ENCODE measurements at places on chromosomes 3 and 15.

GRCh38 chr3:121443456-121443855 lies 102.3 kb downstream of the POLQ start:
- DNase-seq: no peak

- no peak for DNase-seq
Measured at GRCh38 chr3:58051196-58051595, 43.0 kb downstream of the FLNB start.

- no peak for DNase-seq
Measured at GRCh38 chr15:74653426-74654102, 37.9 kb downstream of the CLK3 start.

GRCh38 chr3:143830063-143830462 lies 18.2 kb downstream of the SLC9A9 start:
- DNase-seq: no peak

DNA sequence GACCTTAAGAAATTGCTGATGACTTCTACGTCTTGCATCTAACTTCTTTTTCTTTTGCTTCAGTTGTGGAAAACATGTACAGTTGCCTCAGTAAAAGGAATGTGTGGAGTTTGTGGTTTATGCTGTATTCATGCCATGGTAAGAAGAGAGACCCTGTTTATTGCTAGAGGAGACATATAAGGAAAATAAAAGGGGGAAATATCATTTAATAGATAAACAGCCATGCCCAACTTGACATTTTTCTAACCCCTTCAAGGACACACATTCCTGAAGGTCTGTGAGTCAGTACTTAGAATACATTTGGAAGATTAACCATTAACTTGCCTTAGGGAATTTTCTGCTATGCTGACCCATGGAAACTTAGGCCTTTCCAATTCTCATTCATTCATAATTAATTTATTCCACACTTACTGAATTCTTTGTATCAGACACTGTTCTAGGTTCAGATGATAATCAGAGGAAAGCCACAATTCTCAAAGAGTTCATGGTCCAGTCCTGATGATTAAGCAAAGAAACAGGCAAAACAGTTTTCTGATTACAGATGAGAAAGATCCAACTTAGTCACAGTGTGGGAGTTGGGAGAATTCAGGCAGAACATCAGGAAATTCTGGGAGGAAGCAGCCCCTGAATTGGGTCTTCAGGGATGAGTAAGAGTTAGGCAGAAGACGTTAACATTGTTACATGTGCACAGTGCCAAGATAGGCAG lies 329.8 kb upstream of the RASGRP1 start:
- no peak for DNase-seq

DNA sequence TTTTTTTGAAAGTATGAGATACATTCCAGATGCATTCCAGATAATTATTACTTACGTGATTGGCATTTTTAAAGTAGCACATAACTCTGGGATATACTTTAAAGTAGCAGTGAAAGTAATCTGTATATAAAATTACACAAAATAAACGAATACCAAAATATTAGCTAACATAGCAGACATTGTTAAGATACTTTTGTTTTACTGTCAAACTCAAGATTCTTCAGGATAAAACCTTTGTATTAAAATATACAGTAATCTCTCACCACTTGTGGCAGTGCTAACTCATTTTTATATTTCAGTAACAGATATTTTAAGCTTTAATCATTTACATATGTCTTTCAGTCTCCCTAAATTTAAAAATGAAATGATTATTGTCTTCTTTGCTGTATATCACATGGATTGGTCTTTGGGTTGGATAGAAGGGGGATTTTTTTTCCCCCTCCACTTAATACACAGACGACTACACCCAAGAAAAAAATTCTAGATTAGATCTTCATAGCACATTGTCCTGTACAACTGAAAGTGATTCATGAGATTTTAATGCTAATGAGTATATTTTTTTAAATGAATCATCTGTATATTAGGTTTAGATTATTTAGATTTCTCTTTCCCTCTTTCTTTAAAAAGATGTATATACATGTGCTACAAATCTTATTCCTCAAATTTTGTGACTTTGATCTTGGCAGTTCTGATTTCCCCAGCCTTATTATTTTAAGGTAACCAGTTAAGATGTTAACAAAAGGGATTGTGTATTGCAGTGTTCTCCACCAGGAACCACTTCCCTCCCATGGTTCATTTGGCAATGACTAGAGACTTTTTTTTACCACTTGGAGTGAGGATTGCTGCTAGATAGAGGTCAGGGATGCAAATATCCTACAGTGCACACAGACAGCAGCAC lies 24.5 kb upstream of the EBLN2 start:
- no peak for DNase-seq

DNA sequence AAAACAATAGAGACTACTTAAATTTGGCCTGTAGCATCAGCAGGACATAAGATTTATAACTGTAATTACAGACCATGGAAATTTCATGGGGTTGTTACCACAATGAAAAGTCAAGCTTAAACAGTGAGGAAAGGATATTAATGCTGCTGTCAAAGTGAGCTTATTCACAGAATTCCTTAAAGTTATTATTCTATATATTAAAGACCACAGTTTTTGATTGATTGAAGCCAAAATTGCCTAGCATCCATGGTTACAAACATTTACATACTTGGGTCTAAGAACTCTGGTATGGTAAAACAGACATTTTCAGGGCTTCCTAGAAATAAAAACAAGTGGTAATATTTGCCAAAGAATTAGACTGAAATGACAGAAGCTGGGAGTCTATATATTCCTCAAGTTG lies 248.6 kb downstream of the ATP8B4 start:
- DNase-seq: no peak

- no peak for DNase-seq
Measured at GRCh38 chr3:128273841-128274573, 120.7 kb downstream of the EEFSEC start.

DNA sequence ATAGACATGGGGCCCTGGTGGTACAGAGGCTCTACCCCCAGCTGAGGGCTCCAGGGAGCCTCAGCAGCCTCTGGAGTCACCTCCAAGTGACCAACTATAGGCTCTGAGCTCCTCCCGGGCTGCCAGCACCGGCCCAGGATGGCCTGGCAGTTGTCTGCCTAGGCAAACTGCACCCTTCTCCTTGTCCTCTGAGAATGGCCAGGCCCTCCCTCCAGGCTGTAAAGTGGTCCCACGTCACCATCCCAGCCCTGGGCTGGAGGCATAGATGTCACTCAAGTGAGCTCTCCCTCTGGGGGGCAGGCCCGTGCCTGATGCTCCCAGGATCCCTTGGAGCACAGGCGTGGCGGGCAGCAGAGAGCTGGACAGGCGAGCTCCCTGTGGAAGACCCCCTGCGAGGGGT lies 120.1 kb downstream of the SEC22A start:
- DNase-seq: no peak

DNA sequence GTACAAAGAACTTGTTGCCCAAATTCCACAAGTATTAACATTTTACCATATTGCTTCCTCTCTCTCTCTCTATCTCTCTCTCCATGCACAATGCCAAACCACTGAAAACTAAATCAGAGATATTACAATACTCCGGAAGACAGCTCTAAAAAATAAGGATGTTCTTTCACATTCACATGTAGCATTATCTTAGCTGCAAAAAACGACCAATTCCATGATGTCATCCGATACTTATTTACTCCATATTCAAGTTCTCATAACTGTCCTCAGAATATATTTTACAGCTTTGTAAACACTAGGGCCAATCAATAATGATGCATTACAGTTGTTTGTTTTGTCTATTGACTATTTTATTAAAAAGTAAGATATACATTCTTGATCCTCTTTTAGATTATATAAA lies 7.7 kb upstream of the PRR23E start:
- DNase-seq: no peak

DNA sequence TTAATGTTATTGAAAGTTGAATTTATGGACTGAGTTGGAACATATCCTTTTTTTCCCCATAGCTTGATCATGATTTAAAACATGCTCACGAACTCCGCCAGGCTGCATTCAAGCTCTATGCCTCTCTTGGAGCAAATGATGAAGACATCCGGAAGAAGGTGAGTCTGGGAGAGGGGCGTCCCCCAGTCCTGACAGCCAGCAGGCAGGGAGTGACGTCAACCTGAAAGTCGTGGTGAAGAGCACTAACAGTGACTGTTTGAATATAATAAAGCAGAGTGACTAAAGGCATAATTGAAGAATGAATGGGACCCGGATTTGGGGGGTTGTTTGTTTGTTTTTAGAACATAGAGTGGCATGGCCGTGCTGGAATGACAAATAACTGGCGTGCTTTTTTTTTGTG lies 57.9 kb downstream of the ARMC8 start:
- no peak for DNase-seq

- DNase-seq: no peak
Measured at GRCh38 chr15:35271371-35272043, 186.4 kb upstream of the NANOGP8 start.

DNA sequence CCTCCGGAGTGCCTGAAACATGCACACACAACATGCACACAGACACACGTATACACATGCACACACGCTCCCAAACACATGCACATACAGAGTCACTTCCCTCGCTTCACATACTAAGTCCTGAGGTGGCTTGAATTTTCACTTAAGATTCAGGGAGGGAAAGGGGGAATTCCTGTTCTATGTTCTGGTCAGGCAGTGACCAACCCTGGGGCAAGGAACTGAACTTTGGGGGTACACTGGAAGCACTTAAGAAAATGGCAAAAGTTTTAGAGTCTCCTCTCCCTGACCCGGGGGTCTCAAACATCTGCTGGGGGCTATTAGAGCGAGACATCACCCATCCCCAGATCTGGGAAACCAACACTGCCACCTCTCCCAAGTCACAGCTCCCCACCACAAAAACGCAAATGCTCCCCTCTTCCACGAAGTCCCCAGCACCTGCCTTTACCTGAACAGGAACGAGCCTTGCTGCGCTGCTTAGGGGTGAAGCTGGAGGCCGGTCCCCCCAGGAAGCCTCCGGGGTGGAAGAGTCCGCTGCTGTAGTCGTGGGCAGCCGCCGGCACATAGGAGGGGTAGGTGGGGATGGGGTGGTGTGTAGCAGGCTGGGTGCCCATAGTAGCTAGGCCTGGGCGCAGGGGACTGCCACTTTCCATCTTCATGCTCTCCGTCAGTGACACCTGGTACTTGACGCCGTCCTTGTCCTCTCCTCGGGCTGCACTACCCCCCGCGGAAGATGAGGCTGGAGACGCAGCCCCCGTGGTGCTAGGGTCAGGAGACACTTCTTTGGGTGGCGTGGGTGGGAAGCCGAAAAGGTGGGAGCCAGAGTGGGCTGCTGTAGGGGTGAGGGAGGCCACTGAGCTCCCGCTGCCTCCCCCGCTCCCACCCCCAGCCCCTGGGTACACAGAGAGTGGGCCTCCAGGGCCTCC lies 7.5 kb downstream of the GATA2 start:
- no peak for DNase-seq

- DNase-seq: no peak
Measured at GRCh38 chr3:112633191-112633590, 7.8 kb downstream of the CCDC80 start.

DNA sequence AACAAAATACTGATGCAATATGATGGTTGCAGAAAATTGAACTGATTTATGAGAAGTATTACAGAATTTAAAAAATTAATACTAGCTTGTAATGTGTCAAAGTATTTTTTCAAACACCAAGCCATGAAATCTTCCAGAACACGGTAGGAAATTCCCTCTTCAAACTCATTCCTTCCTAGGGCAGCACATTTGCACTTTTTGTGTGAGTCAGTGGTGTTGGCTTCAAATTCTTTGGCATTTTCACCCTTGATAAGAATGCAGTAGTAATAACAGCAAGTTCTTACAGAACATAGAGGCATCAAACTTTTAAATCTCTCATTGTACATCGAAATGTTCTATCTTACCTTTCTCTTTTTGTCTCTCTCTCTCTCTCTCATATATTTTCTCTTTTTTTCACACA lies 191.8 kb downstream of the CGGBP1 start:
- no peak for DNase-seq

DNA sequence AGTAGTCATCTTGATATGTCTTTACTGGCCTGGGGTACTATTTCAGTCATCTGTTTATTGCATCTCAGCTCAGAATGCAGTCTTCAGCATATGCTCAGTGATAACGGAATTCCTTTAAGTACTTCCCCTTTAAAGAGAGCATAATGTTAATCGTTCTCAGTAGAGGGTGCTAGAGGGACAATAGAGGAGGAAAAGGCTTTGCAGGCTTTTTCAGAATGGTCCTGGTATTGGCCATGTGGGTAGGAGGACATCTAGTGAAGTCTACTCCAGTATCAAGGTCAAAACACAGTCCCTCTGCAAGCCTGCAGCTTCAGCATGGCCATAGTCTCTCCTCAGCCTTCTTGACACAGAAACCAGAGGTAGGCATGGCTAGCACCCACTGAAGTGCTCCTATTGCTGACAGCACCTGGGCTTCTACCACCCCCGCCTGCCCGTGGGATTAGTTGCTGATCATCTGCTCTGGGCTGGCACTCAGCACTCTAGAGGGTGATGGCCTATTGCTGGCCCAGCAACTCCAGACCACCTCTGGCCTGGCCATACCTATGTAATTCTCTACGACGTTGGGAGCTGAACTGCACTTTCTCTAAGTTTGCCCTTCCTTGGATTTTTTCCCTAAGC lies 65.4 kb downstream of the KCNH8 start:
- no peak for DNase-seq

GRCh38 chr3:13785853-13786436 lies 93.9 kb downstream of the WNT7A start:
- no peak for DNase-seq

GRCh38 chr3:108024146-108024850 lies 66.5 kb downstream of the CD47 start:
- no peak for DNase-seq

DNA sequence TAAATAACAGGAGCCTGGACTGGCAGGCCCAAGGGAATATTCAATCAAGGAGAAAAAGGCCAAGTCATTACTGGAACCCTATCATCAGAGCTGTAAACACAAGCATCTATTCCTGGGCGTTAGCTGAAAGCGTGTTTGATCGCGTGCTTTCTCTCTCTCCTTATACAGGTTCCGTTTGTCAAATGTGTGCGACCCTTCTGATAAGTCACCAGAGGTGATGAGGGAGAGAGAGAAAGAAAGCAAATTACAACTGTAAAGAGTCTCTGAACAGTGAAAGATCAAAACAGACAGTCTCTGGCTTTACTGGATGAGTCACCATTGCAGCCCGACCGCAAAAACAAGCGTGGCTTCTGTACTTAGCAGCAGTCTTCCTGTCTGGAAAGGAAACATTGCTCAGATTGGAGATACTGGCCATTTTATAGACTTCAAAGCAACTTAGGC lies 39.5 kb upstream of the TPRG1 start:
- DNase-seq: peak; percentile 24

DNA sequence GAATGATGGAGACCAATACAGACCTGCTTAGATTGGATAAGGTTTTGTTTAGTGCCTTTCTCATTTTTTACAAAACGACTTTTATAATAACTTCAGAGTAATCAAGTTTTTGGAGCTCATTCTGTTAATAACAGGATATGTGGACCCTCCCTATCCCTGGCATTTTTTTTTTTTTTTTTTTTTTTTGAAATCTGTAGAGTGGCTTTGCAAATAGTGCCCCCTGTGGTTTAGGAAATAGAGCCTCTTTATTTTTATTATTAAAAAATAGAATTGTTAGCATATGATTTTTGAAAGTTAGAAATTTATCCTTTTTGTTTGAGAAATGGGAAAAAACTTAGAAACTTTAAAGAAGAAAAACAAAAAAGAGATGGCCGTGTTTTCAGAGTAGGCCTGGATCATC lies 11.4 kb downstream of the SKIL start:
- DNase-seq: no peak

Data from stimulated activated CD8-positive, alpha-beta memory T cell treated with anti-CD3 and anti-CD28 coated beads, Interleukin-15, amount 100 ng/mL, for 24 hours (primary cell).